IMR-90 (cell line): ENCODE measurements at places on chromosomes 6 and 20. TPM values are rescaled to one million over a fixed set of nuclear protein-coding genes. Genes with fewer than 3 reads are reported as not detected.

The VEGFA gene
- total RNA-seq: 156 and 190 TPM in 2 replicates

The ZBTB9 gene
- 5.4 and 5.6 TPM in 2 replicates for total RNA-seq

GRCh38 chr6:159945801-159946392 lies 23.0 kb upstream of the IGF2R start:
- H3K4me1 ChIP-seq: peaks cover 2% of the 10 kb centered on the region; the same call in 1 of the 2 replicates
- no peak overlapping the region for H3K4me3 ChIP-seq
- peaks cover 5% of the 10 kb centered on the region for H3K27me3 ChIP-seq
- H3K36me3 ChIP-seq: no peaks in the 10 kb centered on the region

DNA sequence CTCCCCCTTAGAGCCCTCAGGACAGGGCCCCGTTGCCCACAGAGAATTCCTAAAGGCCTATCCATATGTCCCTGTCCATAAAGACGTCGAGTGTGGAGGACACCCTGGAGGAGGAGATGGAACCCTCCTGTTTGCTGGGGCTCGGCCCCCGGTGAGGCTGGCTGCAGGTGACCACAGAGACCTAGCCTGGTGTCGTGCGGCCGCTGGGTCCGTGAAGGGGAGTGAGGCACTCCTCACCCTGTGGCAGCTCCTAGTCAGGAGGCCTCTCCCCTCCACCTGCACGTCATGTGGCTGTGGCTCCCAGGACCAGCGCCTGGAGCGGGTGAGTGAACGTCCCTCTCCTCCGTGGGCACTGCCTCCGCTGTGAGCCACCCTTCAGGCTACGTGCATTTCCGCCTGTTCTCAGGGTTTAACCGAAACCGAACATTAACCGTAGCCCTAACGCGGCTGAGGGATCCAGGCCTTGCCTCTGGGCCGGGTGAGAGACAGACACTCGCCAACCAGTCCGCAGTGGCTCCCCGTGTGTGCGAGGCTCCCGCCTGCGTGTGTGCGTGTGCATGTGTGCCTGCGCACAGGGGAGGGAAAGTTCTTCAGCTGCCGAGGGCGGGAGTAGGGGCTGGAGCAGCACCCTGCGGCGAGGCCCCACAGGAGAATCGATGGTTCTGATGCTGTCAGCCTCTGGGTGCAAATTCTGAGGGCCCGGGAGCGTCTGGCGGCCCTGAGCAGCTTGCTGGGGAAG lies 5.9 kb upstream of the TCEA2 start:
- no peak overlapping the region for H3K4me3 ChIP-seq
- DNase-seq: no peak
- H3K36me3 ChIP-seq: no peaks in the 10 kb centered on the region
- H3K4me1 ChIP-seq: peaks cover 6% of the 10 kb centered on the region
- peaks cover 7% of the 10 kb centered on the region; the same call in 1 of the 2 replicates for H3K27me3 ChIP-seq

DNA sequence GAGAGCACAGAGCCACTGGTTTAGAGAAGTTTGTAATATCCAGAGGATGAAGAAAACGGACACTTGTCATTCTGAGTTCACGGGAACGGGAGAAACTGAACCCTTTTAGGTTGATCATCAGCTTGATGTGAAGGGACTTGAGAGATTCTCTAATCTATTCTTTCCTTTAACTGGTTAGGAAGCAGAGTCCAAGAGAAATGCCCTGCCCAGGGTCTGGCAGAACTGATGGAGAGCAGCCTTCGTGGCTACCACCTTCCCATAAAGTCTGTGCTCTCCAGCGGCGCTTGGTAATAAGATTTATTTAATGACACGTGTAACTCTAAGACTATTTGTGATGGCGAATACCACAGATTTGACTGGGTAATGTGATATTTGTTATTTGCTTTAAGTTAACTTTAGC lies 36.0 kb downstream of the E2F3 start:
- no peaks in the 10 kb centered on the region for H3K27me3 ChIP-seq
- H3K4me1 ChIP-seq: peaks cover 4% of the 10 kb centered on the region; the same call in 1 of the 2 replicates
- no peak for DNase-seq
- no peak overlapping the region for H3K4me3 ChIP-seq

GRCh38 chr6:31575952-31576685 lies 754 bp downstream of the TNF start:
- H3K27ac ChIP-seq: no peak overlapping the region
- no peaks in the 10 kb centered on the region for H3K4me1 ChIP-seq
- H3K4me3 ChIP-seq: no peak overlapping the region

GRCh38 chr6:161342039-161342438 lies 68.2 kb upstream of the AGPAT4 start:
- H3K27ac ChIP-seq: no peak overlapping the region
- H3K36me3 ChIP-seq: no peaks in the 10 kb centered on the region
- H3K27me3 ChIP-seq: no peaks in the 10 kb centered on the region
- no peak for DNase-seq
- H3K4me3 ChIP-seq: no peak overlapping the region

- H3K4me1 ChIP-seq: no peaks in the 10 kb centered on the region
- no peak for DNase-seq
- H3K36me3 ChIP-seq: no peaks in the 10 kb centered on the region
- no peak overlapping the region for H3K4me3 ChIP-seq
- H3K27me3 ChIP-seq: no peaks in the 10 kb centered on the region
Observed at GRCh38 chr20:59774921-59775686, 158.3 kb downstream of the SYCP2 start.

GRCh38 chr6:10418862-10419748 lies 4.2 kb upstream of the TFAP2A start:
- H3K4me3 ChIP-seq: no peak overlapping the region
- H3K27me3 ChIP-seq: peaks cover 97% of the 10 kb centered on the region
- H3K36me3 ChIP-seq: no peaks in the 10 kb centered on the region
- H3K27ac ChIP-seq: no peak overlapping the region

- no peaks in the 10 kb centered on the region for H3K4me1 ChIP-seq
- no peaks in the 10 kb centered on the region; the same call in 1 of the 2 replicates for H3K27me3 ChIP-seq
- no peak overlapping the region for H3K27ac ChIP-seq
- no peaks in the 10 kb centered on the region for H3K36me3 ChIP-seq
Observed at GRCh38 chr6:149293244-149293643, 24.3 kb upstream of the TAB2 start.

GRCh38 chr6:143195349-143195845 lies 134.7 kb downstream of the AIG1 start:
- no peaks in the 10 kb centered on the region for H3K36me3 ChIP-seq
- no peak overlapping the region for H3K4me3 ChIP-seq
- no peak for DNase-seq
- no peaks in the 10 kb centered on the region for H3K27me3 ChIP-seq
- no peak overlapping the region for H3K27ac ChIP-seq
